ENCODE measurements at places on chromosomes 13 and 19. TPM values are rescaled to one million over a fixed set of nuclear protein-coding genes. Genes with fewer than 3 reads are reported as not detected.

EPS8L1 gene
- 375 TPM for total RNA-seq

TGFBR3L gene
- total RNA-seq = 1.2 TPM

CYP4F11 gene
- total RNA-seq = not detected

LRRC25 gene
- 0.18 TPM for total RNA-seq

TRAPPC2B gene
- 12.2 TPM for total RNA-seq

ZNF765 gene
- 16.1 TPM for total RNA-seq

DNA sequence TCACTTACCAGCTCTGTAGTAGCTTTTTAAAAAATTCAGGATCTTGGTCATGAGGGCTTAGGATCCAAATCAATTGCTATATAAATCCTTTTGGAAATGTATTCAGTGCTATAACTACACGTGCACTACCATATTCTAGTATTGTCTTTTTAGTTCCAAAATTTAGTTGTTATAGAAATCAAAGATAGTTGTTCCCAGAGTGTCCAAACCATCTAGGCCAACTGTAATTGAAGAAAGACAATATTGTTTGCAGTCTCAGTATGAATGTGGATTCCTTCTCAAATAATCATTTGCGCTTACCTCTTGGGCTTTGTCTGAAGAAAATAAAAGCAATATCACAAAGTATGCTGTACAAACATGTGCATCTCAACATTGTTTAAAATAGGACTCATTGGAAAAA lies 184.1 kb upstream of the EDNRB start:
- no peaks in the 10 kb centered on the region for H3K36me3 ChIP-seq
- no peaks in the 10 kb centered on the region for H3K27me3 ChIP-seq
- no peak overlapping the region for H3K27ac ChIP-seq
- DNase-seq = no peak
- H3K4me1 ChIP-seq = no peaks in the 10 kb centered on the region
- no peak overlapping the region for H3K4me3 ChIP-seq

DNA sequence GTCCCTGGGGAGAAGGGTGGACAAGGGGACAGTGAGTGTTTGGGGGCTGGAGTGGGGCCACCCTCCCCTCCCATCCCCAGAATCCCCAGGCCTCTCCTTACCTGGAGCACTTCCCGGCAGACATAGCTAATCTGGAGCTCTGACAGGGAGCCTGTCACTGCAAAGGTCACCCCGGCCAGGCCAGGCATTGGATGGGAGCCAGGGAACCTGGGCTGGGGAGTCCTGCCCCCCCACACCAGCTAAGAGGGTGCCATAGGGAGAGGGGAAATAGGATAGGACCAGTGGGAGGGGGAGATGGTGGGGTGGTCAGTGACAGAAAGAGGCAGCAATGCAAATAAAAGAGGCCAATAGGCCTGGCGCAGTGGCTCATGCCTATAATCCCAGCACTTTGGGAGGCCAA lies 3.5 kb downstream of the MAP4K1 start:
- peaks cover 13% of the 10 kb centered on the region for H3K4me1 ChIP-seq
- H3K36me3 ChIP-seq = no peaks in the 10 kb centered on the region
- no peak for DNase-seq

- no peaks in the 10 kb centered on the region for H3K27me3 ChIP-seq
- H3K4me1 ChIP-seq = peaks cover 5% of the 10 kb centered on the region
- no peak for DNase-seq
- peak overlapping the region; percentile 60 for H3K27ac ChIP-seq
- peaks cover 27% of the 10 kb centered on the region for H3K36me3 ChIP-seq
- no peak overlapping the region for H3K4me3 ChIP-seq
Observed at GRCh38 chr13:52061587-52061986, 37.1 kb downstream of the UTP14C start.

DNA sequence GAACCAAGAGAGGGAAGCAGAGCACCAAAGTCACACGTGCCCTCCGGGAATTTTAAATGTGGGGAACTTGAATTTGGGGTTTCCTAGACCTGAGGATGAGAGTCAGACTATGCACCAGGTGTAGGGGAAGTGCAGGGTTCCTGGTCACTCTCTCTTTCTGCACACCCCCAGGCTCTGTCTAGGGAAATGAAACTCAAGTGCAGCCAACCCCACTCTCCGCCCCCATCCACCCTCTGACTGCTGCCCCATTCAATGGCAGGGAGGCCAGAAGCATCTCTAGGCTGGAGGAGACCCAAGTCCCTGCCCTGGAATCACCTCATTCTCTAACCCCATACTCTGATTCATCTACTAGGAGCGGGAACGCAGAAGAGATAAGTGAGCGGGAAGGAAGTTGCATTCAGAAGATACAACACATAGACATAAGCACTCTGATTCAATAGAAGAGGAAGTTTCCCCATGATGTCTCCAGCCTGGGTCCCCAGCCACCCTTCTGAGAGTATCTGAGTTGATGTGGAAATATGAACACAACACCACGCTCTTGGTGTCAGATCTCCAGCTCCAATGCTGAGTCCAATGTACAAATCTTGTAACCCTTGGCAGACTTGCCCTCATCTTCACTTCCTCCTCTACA lies 4.7 kb upstream of the SIGLEC14 start:
- H3K36me3 ChIP-seq = no peaks in the 10 kb centered on the region
- H3K4me1 ChIP-seq = no peaks in the 10 kb centered on the region
- no peak overlapping the region for H3K4me3 ChIP-seq
- no peak overlapping the region for H3K27ac ChIP-seq
- H3K27me3 ChIP-seq = no peaks in the 10 kb centered on the region

- H3K4me1 ChIP-seq = peaks cover 19% of the 10 kb centered on the region
- H3K27me3 ChIP-seq = no peaks in the 10 kb centered on the region
- no peaks in the 10 kb centered on the region for H3K36me3 ChIP-seq
- no peak overlapping the region for H3K4me3 ChIP-seq
Observed at GRCh38 chr13:66972659-66973058, 257.5 kb downstream of the PCDH9 start.

DNA sequence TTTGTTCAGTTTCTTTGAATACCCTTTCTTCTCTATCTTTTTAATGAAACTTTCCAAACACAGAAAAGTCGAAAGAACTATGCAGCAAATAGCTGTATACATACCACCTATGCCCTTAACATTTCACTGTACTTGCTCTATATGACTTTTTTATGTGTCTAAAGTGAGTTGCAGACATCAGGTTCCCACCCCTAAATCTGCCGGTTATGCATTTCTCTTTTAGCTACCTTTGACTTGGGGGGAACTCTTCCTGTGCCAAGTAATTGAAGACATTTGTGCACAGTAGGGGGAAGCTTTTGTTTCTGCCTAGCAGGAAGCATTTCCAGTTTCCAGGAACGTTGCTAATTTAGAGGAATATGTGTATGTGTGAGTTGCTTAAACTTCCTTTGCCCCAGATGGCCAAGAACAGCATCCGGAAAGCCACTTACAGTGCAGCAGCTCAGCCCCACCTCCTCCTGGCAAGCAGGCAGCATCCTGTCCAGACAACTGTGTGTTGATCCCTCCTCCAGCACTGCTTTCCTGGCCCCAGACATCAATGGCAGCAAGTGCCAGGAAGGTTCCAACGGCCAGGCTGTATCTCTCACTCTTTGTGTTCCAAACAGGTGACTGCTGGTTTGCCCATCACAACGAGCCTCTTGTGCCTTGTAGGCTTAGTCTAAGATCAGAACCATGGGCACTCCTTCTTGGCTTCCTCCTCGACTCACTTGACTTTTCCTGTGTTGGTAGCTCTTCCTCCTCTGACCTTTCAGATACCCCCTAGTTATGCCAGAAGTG lies 14.7 kb upstream of the GRAMD1A start:
- H3K27ac ChIP-seq = peak overlapping the region; percentile 43
- no peaks in the 10 kb centered on the region for H3K36me3 ChIP-seq
- H3K4me1 ChIP-seq = peaks cover 12% of the 10 kb centered on the region
- H3K4me3 ChIP-seq = no peak overlapping the region
- peaks cover 10% of the 10 kb centered on the region for H3K27me3 ChIP-seq
- no peak for DNase-seq

- peak overlapping the region; percentile 99 for H3K27ac ChIP-seq
- H3K4me1 ChIP-seq = peaks cover 27% of the 10 kb centered on the region
- DNase-seq = peak; percentile 64
- H3K4me3 ChIP-seq = peak overlapping the region; percentile 97
- H3K27me3 ChIP-seq = no peaks in the 10 kb centered on the region
- H3K36me3 ChIP-seq = peaks cover 7% of the 10 kb centered on the region
Observed at GRCh38 chr13:110714797-110715394, 1.4 kb downstream of the ING1 start.

DNA sequence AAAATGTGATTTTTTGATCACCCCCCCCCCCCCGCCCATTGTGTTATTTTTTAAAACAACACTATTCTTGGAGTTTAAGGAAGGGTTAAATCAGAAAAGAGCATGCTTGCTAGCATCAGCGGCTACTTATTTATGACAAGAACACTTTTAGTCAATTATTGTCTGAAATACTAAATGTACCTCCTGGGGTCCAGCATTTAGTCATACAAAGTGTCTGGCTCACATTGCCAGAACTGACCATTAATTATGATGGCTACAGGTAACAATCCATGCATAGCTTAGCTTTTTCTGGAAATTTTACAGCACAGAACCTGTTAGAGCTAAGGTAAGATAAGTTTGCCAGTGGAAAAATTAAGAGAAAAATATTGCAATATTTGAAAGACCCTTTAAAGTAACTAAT lies 90.1 kb downstream of the PCDH9 start:
- no peaks in the 10 kb centered on the region for H3K36me3 ChIP-seq
- DNase-seq = no peak
- H3K27ac ChIP-seq = no peak overlapping the region
- no peak overlapping the region for H3K4me3 ChIP-seq
- H3K4me1 ChIP-seq = peaks cover 12% of the 10 kb centered on the region

DNA sequence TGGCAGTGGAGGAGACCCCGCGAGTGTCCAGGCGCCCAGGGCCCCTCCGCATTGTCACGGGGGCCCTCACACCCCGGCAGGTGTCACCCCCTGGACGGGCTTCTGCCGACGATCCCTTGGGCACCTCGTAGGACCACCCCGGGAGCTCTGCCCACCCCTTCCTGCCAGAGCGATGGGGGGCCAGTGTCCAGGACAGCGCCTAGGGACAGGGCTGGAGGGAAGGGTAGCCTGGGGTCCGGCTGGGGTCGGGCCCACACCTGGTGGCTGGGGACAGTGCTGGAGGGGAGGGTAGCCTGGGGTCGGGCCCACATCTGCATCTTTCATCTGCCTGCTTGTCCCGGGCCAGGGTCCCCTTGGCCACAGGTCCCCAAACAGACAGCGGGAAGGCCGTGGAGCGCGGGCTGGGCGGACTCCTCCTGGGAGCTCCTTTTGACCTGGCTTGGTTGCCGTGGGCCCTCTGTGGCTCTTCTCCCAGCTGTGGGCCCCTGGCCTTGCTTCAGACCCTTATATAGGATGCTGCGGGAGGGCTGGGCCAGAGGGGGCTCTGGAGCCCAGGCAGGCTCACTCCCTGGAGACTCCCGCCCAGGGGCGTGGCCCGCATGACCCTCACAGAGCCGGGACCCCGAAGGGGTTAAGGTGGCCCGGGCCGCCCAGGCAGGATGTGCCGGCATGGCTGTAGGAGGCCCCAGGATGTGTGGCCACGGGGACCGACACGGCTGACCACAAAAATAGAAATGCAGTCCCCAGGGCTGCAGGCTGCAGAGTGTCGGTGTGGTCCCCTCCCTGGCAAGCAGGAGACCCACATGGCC lies 74.1 kb upstream of the MCF2L start:
- no peak overlapping the region for H3K27ac ChIP-seq
- H3K27me3 ChIP-seq = peaks cover 53% of the 10 kb centered on the region
- H3K4me1 ChIP-seq = peaks cover 16% of the 10 kb centered on the region
- H3K36me3 ChIP-seq = no peaks in the 10 kb centered on the region

- DNase-seq = no peak
- no peaks in the 10 kb centered on the region for H3K4me1 ChIP-seq
- no peak overlapping the region for H3K4me3 ChIP-seq
- peak overlapping the region; percentile 21 for H3K27ac ChIP-seq
- peaks cover 36% of the 10 kb centered on the region for H3K36me3 ChIP-seq
Observed at GRCh38 chr13:98443800-98444325, 133.0 kb downstream of the STK24 start.

Data from mesothelial cell of epicardium (in vitro differentiated cells).